ENCODE measurements at places on chromosomes 5 and 9. TPM values are rescaled to one million over a fixed set of nuclear protein-coding genes. Genes with fewer than 3 reads are reported as not detected.

Gene TTC1
- total RNA-seq: 64.0 TPM

Gene ARID3C
- 0.21 TPM for total RNA-seq

DNA sequence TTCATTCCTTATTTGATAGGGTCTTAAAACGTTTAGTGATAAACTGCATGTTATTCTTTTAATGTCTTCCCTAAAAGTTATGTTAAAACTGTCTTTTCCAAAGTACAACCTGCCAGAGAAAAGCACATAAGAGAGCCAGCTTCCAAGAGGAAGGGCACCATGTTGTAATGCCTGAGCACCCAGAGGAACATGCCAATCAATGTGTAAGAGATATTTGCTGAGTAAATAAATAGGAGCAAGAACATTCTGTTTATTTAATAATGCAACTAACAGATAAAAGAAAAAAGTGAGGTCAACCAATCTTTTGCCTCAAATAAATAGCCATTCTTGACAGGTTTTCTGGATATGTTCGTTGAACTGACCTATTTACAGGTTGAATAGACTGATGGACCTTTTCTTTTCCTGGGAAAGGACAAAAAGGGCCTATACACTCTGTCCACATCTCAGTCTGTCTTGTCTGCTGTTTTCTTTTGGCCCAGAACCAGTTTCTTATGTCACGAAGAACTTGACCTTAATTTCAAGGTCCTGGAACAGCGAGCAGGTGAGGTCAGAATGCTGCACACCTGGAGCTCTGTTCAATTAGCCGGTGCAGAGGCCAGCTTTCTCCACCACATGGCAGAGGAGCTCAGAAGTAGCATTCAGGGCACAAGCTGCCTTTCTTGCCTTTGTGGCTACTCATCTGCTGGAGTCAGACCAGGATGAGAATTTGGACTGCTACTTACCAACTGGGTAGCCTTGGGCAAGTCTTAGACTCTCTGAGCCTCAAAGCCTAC is 77.7 kb downstream of the PLCXD3 start:
- DNase-seq: no peak
- no peaks in the 10 kb centered on the region for H3K4me1 ChIP-seq
- H3K36me3 ChIP-seq: no peaks in the 10 kb centered on the region
- no peak overlapping the region for H3K27ac ChIP-seq
- H3K27me3 ChIP-seq: no peaks in the 10 kb centered on the region

DNA sequence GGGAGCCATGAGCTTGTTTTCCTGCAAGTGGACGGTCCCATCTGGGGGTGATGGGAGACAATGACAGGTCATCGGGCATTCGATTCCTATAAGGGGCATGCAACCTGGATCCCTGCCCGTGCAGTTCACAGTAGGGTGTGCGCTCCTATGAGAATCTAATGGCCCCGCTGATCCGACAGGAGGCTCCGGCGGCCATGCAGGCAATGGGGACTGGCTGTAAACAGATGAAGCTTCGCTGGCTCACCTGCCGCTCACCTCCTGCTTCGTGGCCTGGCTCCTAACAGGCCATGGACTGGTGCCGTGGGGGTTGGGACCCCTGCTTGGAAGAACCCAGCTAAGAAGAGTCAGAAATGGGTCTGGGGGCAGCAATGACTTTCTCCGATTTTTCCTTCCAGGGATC is 21.0 kb downstream of the PAEP start:
- H3K27ac ChIP-seq: no peak overlapping the region
- DNase-seq: no peak
- H3K4me1 ChIP-seq: no peaks in the 10 kb centered on the region
- no peaks in the 10 kb centered on the region for H3K36me3 ChIP-seq
- no peak overlapping the region for H3K4me3 ChIP-seq
- H3K27me3 ChIP-seq: no peaks in the 10 kb centered on the region

DNA sequence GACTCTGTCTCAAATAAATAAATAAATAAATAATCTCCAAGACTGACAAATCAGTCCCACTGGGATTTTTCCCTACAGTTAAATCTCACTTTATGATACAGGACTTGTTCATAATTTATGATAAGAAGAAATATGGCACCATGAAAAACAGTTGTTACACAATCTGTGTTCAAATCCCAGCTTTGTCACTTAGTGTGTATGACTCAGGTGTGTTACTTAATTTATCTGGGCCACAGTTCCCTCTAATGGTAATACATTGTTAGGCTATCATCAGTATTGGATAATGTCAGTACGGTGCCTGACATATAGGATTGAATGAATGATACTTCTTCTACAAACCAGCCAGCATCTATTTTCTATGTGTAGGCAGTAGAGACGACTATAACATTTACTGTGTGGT is 23.1 kb downstream of the SLC36A3 start:
- peaks cover 3% of the 10 kb centered on the region for H3K27me3 ChIP-seq
- H3K4me1 ChIP-seq: peaks cover 5% of the 10 kb centered on the region
- no peaks in the 10 kb centered on the region for H3K36me3 ChIP-seq
- no peak overlapping the region for H3K4me3 ChIP-seq

GRCh38 chr5:164364237-164365208 is 859.1 kb downstream of the MAT2B start:
- no peaks in the 10 kb centered on the region for H3K4me1 ChIP-seq
- DNase-seq: no peak
- no peaks in the 10 kb centered on the region for H3K27me3 ChIP-seq
- H3K4me3 ChIP-seq: no peak overlapping the region
- H3K27ac ChIP-seq: no peak overlapping the region

GRCh38 chr5:13566871-13567339 is 377.6 kb downstream of the DNAH5 start:
- no peaks in the 10 kb centered on the region for H3K36me3 ChIP-seq
- no peak overlapping the region for H3K27ac ChIP-seq
- no peak overlapping the region for H3K4me3 ChIP-seq
- no peaks in the 10 kb centered on the region for H3K4me1 ChIP-seq
- no peak for DNase-seq

DNA sequence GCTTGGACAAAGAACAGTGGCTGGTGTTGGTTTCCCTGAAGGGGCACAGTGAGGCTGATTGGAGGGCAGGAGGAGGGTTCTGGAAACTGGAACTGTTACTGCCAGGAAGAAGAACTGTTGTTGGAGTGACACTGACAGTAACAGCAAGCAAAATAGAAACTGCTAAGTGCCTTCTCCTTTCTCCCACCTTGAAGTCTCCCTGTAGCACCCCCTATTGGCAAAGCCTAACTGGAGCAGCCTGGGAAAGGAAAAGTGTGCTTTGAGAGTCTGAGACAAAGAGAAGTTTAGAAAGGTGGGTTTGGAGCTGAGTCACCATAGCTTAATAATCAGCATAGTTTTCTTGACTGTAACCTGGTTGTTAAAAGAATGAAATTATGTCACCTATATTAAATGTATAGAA is 2.5 kb upstream of the TMEM174 start:
- H3K36me3 ChIP-seq: no peaks in the 10 kb centered on the region
- peak; percentile 12 for DNase-seq
- no peak overlapping the region for H3K4me3 ChIP-seq
- peaks cover 82% of the 10 kb centered on the region for H3K27me3 ChIP-seq
- H3K27ac ChIP-seq: no peak overlapping the region

- DNase-seq: no peak
- H3K27ac ChIP-seq: no peak overlapping the region
- H3K27me3 ChIP-seq: peaks cover 9% of the 10 kb centered on the region
- no peaks in the 10 kb centered on the region for H3K4me1 ChIP-seq
Observed at GRCh38 chr5:146041180-146041789, 64.1 kb downstream of the PLAC8L1 start.

DNA sequence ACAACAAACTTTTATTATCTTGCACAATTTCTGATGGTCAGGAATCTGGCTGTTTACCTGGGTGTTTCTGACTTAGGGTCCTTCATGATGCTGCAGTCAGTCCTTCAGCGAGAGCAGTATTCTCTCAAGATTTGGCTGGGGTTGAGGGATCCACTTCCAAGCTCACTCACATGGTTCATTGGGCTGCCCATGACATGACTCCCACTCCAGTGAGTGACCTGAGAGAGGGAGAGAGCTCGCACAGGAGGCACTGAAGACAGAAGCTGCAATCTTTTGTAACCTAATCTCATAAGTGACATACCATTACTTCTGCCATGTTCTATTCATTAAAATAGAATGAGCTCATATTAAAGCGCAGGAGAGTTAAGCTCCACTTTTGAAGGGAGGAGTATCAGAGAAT is 212.6 kb downstream of the SPATA31D1 start:
- H3K4me1 ChIP-seq: no peaks in the 10 kb centered on the region
- DNase-seq: no peak
- H3K27ac ChIP-seq: no peak overlapping the region
- no peak overlapping the region for H3K4me3 ChIP-seq
- no peaks in the 10 kb centered on the region for H3K27me3 ChIP-seq

DNA sequence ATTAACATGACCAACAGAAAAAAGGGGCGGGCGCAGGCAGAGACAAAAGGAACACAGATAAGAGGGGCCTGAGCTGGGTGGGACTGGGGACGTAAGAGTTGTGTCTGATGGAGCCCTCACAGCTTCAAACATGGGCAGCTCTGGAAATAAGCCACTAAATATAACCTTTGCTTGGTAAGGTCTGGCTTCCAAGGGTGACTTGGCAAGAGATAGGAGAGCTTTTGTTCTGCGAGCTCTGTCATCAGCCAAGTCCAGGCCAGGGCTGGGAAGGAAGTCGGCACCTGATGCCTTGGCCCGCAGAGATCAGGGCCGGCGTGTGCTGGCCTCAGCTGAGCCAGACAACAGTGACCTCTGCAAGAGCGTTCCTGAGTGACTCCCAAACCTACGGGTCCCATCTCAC is 11.8 kb downstream of the TRUB2 start:
- peaks cover 40% of the 10 kb centered on the region for H3K36me3 ChIP-seq
- no peaks in the 10 kb centered on the region for H3K27me3 ChIP-seq
- no peaks in the 10 kb centered on the region for H3K4me1 ChIP-seq
- DNase-seq: no peak
- no peak overlapping the region for H3K27ac ChIP-seq
